Vagina (tissue), 2 donors: ENCODE measurements at places on chromosomes 1 and 21.

DNA sequence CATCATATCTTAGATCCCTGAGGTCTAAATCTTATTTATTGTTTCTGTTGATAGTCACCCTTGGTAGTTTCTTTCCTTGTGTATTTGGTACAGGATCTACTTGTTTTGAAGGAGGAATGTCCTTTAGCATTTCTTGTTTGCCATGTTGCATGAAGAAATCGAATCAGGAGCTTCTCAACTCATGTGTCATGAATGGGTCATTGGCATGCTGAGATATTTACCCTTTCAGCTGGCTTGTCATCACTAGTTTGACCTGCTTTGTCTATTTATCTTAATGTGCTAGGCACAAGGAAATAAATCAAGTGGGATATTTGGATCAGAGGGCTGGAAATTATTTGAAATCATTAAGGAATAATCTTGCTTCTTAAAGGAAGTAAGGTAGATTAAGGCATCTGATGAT lies 23.8 kb downstream of the THEM4 start:
- no peak for DNase-seq

DNA sequence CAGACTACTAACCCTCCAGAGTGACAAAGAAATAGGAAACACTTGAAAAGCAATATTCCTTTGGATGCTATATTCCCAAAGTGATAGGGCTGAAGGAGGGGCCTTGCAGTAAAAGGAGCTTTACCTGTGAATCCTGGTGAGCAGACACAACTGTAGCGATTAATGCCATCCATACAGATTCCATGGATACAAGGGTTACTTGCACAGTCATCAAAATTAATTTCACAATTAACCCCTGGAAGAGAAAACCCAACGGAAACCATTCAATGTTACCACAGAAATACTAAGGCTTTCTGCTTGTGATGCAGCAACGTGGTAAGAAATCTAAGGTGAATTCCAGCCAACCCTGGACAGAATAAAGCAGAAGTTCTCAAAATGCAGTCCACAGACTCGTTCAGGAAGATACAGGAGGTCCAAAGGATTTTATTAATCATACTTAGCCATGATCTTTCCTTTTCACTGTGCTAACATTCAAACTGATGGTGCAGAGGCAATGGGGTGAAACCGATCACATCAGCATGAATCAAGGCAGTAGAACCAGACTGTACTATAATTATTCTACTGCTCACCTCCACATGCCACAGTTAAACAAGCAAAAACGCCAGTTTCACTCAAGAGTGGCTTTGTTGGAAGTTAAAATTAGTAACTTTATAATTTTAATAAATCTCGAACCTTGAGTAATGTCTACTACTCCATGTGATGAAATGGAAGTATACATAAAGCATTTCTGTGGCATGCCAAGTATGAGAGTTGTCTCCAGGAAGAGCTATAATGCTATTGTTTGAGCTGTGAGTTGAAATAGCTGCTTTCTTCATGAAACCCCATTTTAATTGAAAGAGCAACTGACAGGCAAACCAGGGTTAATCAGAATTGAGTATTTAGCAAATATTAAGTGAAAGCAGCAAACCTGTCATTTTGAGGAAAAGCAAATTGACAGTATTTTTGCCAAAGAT lies 63.2 kb upstream of the ADAM30 start:
- no peak for DNase-seq

DNA sequence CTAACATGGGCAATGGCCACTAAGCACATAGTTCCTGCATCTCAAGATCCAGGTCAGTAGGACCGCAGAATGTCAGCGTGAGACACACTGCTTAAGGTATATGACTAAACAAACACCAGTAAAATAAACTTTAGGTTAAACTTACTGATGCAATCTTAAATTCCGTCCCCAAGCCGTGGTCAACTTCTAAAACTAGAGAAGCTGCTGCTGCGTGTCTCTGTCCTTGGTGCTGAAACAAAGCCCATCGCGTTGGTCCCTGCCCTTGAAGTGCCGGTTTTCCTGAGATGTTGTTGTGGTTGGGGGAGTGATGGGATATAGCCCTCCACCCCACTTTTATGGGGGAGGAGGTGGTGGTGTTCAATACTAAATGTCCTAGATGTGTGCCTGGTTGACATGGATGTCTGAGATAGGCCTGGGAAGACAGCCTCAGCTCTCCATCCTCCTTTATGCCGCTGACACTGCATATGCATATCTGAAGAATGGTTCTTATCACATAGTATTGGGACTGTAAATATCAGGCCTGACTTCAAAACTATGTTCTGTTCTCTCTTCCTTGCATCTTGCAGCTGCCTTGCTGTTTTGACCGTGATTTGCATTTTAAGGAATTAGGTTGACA lies 72.0 kb upstream of the KCNA3 start:
- no peak for DNase-seq

DNA sequence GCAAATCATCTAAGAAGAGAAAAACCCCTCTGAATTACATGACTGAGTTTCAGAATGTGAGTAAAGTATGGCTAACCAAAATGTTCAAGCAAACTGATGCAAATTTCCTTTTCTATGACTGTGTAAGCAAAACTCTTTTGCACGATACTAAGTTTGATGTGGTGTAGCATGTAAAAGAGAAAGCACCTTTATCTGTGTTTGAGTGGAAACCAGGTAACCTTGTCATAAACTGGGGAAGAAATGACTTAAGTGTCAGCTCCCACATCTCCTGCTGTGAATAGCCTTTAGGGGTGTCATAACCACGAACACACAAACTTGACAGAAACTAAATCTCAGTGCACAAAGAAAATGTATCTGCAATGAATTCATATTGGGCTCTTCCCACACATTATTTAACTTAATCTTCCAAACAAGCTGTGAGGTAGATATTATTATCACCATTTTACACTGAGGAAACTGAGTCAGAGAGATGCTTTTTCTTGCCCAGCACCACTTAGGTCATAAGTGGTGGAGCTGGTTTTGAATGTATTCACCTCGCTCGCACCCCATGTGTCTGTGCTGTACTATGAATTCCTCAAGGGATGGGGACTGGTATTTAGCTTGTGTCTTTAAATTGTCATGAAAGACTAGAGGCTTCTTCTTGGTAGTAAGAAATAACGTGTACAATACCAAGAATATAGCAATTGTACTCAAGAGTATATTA lies 32.9 kb upstream of the IL12RB2 start:
- DNase-seq: no peak

GRCh38 chr21:45533361-45533845 lies 8.8 kb downstream of the SLC19A1 start:
- no peak for DNase-seq

GRCh38 chr1:68324316-68324715 lies 92.0 kb upstream of the WLS start:
- no peak for DNase-seq

DNA sequence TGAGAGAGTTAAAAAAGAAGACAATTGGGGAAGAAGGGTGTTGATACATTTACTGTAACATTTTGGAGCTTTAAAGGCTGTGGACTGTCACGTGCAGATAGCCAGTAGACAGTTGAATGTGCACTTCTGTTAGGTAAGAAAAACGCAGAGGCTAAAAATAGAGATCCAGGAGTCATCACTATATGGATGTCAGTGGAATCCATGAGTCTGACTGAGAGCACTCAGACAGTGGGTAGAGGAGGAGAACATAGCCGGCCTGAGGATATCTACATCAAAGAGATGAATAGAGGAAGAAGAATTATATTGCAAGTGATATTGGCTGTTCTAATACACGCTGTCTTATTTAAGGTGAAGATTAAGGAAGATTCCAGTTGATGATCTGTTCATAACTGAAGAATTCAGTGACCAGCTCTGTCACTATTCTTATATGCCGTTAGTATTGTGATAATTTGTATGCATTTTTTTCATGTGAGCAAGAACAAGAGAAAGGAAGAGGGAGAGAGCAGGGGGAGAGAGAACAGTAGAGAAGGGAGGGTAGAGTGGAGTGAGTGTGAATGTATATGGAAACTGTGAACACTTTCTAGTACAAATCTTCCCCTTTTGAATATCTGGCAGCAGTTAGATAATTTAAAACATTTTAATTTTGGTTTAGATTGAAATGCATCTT lies 344.8 kb downstream of the CHRM3 start:
- DNase-seq: no peak

DNA sequence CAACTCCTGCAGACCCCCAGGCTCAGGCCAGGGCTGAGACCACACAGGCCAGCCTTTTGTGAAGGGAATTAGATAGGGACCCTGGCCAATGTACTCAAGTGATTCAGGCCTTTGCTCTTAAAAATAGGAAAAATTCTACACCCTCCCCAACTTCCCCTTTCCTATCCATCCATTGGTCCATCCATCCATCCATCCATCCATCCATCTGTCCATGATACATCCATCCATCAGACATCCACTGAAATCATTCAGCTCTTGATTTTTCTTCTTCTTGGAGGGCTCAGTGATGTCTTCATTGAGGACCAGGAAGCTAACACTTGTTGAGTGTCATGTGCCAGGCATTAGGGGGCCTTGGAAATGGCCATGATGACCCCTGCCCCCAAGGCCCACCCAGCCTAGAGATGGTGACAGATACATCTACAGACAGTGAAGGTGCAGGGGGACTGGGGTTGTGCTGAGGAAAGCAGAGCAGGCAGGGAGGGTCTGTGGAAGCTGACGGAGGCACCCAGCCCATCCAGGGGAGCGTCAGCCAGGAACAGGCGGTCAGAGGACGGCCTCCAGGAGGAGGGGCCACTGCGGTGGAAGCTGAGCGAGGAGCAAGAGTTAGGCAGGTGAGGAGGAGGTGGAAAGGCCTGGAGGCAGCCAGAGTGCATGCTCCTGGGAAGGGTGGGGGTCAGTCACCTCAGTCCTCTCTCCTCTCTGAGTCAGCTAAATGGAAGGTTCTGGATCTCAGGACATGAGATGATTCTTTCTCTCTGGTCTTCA lies 81.9 kb downstream of the EPHB2 start:
- DNase-seq: no peak

- no peak for DNase-seq
These were observed 80.3 kb downstream of the DISC1 start for GRCh38 chr1:231706934-231707333.

DNA sequence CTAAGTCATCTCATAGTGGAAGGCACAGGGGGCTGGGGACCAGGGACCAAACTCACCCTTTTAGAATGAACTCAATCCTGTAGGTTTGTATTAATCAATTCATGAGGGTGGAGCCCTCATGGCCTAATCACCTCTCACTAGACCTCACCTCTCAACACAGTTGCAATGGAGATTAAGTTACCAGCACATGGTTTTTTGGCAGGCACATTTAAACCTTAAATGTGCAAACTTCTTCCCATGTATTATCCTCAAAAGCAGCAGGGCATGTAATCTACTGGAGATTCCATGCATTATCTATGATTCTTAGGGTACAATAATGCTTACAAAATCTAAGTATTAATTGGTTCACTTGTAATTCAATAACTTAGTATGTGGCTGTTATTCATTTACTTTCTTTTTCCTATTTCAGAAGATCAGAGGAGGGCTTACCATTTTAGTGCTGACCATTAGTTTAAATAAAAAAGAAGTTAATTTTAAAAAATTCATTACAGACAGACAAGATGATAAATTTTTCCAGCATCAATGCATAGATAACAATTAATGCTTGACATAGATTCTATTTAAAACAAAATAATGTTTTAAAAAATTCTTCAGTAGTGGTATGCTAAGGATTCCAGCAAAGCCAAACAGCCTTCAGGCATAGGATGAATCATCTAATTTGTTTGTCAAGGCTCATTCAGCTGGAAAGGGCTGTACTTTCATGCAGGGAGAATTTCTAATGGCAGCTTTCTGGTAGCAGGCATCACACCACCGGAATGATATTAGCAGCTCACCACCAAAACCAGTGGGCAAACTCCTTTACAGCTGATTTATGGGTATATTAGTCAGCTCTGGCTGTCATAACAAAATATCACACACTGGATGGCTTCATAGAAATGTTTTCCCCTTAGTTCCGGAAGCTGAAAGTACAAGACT lies 124.6 kb upstream of the ZNF648 start:
- DNase-seq: no peak

- DNase-seq: no peak
These were observed 15.2 kb upstream of the GPR153 start for GRCh38 chr1:6275826-6276782.

DNA sequence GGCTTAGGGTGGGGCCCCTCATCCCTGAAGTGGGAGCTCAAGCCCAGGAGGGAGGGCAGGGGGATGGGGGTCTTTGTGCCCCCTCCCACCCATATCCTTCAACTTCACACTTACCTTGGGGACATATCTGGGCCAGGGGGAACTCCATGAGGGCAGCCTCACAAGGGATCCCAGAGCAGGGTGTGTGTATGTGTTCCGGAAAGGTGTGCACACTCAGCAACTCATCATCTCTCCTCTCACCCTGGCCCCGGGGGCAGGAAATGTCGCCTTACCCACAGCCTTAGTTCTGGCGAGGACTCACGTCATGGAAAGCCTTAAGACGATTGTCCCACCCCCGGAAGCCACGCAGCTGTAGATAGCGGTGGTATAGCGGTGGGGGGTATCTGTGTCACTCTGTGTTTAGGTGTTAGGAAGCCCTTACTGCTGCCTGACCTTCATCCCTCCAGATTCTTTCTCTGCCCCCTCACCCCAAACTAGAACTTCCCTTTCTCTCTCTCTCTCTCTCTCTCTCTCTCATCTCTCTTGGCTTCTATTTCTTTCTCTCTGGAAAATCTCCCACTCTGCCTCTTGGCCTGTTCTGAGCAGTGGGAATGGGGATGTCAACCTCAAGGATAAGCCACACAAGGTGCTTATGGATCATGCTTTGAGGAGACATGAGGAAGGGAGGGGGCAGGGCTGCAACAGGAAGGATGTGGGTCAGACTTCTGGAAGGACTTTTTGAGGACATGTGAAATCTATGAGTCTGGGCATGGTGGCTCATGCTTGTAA lies at the start of gene SH2D2A:
TSS of gene SH2D2A (minus strand) at position 288 of the 768 bp plus-strand sequence. CDS start at position 148, 140 bp downstream.
- DNase-seq: no peak

GRCh38 chr21:43603641-43604504 lies 55.4 kb downstream of the HSF2BP start:
- DNase-seq: no peak

DNA sequence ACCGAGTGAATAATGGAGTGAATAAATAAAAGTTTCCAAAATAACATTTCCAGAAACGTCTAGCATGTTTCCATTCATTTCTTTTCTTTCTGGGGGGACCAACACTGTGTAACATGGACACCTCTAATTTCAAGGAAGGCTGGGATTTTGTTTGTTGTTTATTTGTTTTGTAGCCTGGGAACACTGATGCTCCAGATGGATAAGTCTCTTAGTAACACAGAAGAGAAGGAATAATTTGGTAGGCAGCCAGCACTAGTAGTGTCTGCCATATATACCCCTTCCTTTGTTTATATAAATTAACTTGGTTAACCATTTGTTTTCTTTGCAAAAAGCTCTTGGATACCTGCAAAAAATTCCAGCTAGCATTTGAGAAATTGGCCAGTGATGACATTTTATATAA lies 411.4 kb upstream of the DEPDC1 start:
- no peak for DNase-seq

- DNase-seq: no peak
These were observed 93.1 kb upstream of the HAO2 start for GRCh38 chr1:119275145-119276134.

GRCh38 chr1:13587256-13588030 lies 3.8 kb downstream of the PDPN start:
- no peak for DNase-seq
